ENCODE measurements at places on chromosomes 12 and 14.
A peak's percentile ranks its signal among the peaks of the same experiment; 100 is the strongest.

GRCh38 chr14:32453857-32454810 is 125.0 kb downstream of the AKAP6 start:
- no peak for DNase-seq

- DNase-seq = no peak
Measured at GRCh38 chr14:31435276-31435675, 14.9 kb upstream of the HEATR5A start.

DNA sequence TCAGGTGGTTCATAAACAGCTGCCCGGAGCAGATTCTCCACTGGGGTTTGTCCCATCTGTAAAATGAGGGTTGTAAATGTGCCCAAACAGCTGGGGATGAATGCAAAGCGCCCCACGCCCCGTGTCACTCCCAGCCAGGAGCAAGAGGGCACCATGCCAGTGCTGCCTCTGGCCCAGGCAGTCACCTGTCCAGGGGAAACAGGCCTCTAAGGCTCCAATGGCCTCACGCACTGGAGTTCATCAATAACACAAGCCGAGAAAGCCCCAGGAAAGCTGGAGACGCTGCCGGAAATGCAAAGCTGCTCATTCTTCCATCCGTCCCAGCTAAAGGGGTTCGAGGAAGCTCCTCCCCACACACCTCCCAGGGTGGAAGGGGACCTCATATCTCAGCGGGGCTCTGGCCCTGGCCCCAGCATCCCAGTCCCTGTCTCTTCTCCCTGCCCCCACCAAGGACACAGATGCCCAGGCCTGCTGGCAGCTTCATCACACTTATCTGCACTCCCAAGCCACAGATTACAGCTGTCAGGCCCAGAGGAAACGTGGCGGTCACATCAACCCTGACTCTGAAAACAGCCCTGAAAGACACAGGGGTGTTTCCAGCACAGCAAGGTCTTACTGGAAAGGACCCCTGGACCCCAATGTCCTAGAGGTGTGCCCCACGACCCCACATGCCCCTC is 21.5 kb downstream of the SCARB1 start:
- DNase-seq = no peak

DNA sequence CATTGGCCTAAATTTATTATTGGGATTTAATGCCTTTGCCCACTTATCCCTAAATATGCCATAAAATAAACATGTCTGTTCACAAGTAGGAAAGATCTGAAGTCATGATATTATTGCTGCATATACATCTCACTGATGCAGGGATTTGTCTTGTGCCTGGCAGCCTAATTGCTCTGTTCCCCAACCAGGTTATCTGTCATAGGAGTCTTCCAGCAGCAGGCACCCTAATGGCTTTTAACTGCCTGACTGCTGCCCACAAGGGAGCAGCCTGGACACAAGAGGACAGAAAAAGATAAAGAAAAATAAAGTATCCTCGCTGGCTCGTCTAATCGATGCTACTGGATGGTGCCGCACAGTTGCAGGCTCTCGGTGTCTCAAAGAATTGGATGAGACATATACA is 337.6 kb upstream of the FAR2 start:
- no peak for DNase-seq

GRCh38 chr12:25755136-25755970 is 202.3 kb upstream of the LMNTD1 start:
- DNase-seq = no peak

- no peak for DNase-seq
Measured at GRCh38 chr12:49626169-49626835, 2.9 kb downstream of the PRPF40B start.

DNA sequence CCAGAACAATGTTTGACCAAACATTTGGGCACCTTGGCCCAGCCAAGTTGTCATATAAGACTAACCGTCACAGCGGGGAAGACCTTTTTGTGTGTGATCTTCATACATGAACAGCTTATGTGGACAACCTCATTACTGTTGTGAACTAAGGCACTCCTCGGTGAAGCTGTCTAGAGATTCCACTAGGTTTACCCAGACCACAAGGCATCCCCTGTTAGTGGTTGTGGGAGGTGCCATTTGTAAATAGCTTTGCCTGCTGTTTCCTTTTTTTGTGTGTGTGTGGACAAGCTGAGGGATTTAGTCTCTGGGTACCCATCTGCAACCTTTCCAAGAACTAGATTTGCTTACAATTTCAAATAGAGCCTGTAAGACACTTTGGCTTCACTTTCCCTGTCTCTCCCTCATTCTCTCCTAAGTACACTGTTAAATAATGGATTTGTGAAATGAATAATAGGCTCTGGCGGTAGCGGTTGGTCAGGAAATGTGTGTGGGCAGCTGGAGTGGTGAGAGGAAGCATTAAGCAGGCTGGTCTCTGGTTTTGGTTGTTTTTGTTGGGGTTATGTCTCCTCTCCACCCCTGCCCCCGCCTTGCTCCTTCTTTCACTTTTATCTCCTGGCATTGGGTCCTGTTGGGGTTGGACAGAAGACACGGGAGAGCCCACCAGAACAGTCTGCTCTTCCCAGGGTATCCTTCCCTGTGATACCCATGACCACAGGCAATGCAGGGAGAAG is 727.6 kb downstream of the VRK1 start:
- no peak for DNase-seq

DNA sequence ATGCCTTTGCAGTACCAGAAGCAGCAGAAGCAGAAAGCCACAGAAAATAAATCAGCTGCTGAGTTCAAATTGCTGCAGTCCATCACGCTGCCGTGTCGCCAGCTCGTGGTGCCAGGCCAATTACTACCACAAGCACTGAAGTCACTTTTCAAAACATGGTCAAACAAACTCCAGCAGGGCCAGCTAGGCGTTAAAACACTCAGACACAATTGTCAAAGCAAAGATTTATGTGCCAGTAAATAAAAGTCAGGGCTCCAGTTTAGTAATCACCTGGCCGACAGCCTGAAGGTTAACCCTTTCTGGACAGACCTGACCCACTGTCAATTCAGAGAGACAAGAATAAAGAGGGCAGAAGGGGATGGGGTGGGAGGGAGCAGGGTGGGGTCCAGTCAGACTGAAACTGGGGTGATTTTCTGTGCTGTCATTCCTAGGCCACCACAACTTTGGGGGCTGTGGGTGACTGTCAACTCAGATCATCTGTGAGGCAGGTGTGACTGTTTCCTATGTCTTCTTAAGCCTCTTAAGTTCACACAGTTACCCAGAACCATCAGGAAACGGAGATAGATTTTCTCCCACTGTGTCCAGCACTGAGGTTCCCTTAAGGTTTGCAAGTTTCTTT is 109.8 kb upstream of the FUT8 start:
- DNase-seq = peak; percentile 51

DNA sequence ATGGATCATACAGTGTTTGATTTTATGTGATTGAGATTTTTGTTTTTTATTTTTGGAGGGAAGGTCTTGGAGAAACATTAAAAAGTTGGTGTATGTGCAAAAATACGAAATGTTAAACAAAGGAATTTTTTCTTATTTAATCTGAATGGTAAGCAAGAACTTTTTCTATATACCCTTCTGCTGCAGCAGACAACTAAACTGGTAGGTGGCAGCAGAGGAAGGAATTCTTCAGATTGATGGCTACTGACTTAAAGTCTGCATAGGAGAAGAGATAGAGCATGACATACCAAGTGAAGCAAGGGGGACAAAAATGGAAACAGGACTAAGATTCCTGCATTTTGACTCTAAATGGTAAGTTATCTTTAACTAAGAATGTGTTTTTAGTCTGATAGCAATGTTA is 42.0 kb upstream of the A2ML1 start:
- DNase-seq = peak; percentile 46

GRCh38 chr12:121181181-121181580 is 28.7 kb upstream of the P2RX4 start:
- DNase-seq = no peak

- no peak for DNase-seq
Measured at GRCh38 chr14:33229269-33229929, 290.7 kb downstream of the NPAS3 start.

Measured in T47D (cell line).